ENCODE measurements at places on chromosomes 5 and 9.

DNA sequence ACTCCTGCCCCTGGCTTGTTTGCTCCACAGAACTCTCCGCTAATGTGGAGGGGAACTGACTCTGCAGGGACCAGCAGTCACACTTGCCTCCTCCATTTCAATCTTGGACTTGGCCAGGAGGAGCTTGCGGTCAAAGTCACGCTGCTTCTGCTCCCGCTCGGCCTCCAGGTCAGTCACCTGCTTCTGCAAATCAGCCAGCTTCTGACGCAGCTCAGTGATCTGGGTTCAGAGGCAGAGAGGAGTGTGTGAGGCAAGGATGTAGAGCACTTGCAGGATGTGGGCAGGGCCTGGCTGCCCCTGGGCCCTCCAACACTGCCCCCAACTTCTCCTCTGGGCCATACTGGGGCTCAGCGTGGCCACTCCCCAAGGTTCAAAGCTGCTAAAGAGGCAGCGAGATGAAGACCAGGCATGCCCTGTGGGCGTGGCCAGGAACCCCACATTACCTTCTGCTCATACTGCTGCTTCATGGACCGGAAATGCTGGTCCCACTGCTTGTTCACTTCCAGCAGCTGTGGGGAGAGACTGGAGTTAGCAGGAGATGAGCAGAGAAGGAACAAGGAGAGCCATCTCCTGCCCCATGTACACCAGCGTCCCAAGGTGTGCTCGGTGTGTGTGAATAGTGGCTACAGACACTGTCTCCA lies 22.2 kb downstream of the GPX3 start:
- no peak for DNase-seq

- no peak for DNase-seq
Observed at GRCh38 chr5:9599391-9599790, 30.8 kb downstream of the TAS2R1 start.

DNA sequence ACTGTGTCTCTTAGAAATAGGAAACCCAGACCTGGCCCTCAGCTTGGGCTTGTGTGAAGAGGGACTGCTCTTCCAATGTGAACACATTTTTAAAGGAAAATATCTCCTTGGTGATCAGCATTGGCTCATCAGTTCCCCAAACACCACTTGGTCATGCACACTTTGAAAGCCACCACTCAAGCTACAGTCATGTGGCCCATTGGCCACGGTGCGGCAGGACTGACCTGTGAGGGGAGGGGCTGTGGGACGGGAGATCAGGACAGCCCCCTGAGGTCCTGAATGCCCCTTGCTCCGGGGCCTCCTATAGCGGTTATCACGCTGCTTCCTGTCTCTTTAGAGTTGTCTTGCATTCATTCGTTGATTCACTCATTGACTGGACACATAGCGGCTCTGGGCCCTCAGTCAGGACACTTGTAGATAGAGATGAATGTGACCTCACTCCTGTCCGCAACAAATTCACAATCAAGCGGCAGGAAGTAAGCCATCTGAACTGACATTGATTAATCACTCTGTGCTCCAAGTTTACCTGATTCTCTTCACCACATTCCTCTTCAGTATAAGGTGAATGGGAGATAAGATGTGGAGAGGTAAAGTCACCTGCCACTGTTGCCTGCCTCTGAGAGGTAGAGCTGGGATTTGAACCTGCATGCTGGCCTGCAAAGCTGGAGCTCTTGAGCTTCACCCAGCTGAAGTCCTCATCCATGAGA lies 73.1 kb downstream of the COL15A1 start:
- no peak for DNase-seq

DNA sequence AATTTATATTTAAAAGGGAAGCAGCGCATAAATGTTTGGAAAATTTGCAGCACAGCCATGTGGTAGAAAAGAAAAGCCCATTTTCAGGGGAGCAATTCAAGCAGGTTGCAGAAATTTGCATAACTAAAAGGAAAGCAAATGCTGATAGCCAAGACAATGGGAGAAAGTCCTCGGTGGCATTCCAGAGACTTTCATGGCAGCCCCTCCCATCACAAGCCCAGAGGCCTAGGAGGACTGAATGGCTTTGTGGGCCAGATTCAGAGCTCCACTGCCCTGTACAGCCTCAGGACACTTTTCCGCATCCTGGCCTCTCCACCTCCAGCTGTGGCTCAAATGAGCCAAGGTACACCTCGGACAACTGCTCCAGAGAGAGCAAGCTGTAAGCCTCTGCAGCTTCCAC lies 462.9 kb downstream of the CDK5RAP2 start:
- no peak for DNase-seq

- peak; percentile 70 for DNase-seq
Observed at GRCh38 chr5:158026304-158027031, 167.5 kb upstream of the CLINT1 start.

DNA sequence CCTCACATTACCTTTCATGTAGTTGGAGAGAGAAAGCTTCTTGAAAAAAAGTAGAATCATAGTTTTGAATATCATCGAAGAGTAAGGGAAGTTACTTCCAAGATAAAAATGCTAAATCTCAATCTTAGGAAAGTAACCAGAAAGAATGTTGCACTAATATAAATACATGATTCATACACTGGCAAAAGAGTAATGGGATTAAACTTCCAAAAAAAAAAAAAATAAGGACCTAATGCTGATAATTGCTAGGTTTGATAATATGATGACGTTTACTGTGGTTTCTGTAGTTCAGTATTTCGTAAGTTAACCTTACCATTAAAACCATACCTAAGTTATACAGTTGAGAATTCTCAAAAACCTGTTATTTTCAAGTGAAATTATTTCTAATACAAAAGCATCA lies 573.8 kb upstream of the CDH9 start:
- DNase-seq: peak; percentile 67

DNA sequence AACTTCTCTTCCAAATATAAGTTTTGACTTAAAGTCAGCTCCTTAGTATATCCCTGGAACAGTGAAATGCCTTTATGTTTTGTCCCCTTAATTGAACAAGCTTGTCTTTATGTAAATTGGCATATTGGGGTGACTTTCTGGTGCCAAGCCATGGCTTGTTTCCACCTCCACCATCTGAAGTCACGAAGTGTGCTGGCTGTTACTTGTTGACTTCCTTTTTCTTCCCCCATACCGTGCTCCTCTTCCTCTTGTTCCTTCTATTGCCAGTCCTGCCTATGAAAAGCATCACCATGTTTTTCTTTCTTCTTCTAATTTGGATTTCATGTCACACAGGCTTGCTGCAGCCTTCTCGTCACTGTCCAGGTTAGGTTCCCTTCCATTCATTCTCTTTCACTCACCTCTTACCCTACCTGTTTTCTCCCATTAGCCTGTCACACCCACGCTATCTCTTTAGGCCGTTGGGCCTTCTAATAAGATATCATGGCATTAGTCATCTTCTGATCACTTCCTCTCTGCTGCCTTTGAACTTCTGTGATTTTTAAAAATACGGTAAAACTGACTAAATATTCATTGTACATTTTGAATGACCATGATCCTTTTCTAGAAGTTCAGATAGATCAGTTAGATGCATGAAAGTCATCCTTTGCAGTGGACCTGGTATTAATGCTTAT lies 48.1 kb downstream of the IQGAP2 start:
- no peak for DNase-seq

- DNase-seq: no peak
Observed at GRCh38 chr5:110751902-110752762, 13.3 kb downstream of the SLC25A46 start.

DNA sequence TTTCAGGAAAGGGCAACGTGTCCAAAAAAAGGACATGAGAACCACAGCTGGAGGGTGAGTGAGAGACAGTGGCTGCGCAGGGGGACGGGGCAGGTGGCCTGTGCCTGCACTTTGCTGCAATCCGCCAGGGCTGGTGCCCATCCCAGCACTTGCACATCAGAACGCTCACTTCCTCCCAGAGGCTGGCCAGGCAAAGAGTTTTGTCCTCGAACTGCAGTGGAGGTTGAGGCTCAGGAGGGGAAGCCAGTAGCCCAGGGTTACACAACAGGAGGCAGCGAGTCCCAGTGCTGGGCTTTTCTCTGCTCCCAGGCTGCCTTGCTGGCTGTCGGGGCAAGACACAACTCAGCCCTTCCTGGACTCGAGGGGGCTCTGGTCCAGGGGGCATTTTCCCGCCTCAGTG lies 33.1 kb downstream of the CRB2 start:
- DNase-seq: no peak

DNA sequence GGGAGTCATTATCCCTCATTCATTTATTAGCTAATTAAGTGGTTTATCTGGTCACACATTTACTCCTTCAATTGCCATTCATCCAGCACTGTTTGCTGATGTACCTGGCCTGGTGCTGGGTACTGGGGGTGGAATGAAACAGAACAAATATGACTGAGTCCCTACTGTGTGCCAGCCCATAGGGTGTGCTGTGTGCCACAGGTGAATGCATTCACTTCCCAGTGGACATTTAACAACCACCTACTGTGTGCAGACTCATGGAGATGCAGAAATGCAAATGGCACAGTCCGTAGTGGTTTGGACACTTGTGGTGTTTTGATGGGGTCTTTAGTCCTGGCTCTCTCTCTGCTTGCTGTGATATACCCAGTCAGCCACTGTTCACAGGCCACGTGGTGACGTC lies 10.5 kb downstream of the NEK6 start:
- no peak for DNase-seq

- no peak for DNase-seq
Observed at GRCh38 chr9:130940693-130941576, 1.9 kb upstream of the FIBCD1 start.

DNA sequence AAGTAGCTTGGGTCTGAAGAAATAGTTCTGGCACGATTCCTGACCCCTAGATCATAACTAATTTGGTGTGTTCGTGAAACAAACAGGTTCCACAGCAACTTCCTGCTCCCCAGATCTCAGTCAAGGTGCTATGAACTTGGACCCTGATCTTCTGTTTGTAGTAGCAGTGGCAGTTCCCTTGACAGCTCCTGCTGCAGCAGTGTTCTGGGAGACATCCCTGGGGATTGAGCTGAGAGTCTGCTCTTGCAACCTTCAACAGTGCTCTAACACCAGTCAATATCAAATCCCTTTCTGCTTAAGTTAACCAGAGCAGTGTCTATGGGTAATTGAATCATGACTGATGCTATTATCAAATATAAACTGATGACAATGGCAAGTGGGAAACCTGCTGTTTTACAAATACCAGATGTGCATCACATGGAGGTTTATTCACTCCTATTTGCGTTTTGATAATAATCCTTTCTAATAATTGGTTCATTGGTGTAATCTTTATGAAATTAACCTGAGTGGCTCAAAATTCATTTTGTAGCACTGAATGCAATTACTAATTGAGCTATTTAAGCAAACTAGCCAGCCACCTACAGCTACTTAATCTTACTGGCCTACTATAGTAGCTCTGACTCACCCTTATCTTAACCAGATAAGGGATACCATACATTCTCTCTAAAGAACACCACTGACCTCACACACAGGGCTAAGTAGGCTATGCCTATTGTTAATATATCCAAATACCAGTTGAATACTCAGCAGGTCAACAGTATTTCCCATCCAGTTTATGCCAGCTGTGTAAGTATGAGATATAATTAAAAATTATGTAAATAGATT lies 21.9 kb downstream of the KDM4C start:
- DNase-seq: peak; percentile 75

GRCh38 chr9:129446828-129447550 lies 173.9 kb downstream of the C9orf50 start:
- no peak for DNase-seq

DNA sequence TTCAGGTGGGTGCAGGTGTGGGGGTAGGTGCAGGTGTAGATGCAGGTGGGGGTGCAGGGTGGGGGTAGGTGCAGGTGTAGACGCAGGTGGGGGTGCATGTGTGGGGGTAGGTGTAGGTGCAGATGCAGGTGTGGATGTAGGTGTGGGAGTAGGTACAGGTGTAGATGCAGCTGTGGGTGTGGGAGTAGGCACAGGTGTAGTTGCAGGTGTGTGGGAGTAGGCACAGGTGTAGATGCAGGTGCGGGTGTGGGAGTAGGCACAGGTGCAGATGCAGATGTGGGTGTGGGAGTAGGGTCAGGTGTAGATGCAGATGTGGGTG lies 94.6 kb downstream of the PHF2 start:
- no peak for DNase-seq

DNA sequence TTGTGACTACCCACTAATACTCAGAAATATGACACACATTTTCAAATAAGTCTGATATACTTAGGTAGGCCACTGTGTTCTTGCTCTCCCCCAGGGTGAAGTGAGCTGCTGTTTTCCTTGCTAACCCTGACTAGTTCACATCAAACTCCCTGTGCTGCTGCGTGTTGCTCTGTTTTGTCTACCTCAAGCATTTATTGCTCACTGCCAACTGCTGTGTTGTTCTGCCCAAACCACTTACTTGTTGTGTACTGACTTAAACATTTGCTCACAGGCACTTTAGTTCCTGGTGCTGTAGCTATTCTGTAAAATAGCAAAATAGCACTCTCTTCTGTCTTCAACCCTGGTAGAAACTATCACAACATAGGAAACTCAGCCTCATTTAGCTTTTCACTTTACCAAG lies 255.7 kb downstream of the HCN1 start:
- DNase-seq: no peak

DNA sequence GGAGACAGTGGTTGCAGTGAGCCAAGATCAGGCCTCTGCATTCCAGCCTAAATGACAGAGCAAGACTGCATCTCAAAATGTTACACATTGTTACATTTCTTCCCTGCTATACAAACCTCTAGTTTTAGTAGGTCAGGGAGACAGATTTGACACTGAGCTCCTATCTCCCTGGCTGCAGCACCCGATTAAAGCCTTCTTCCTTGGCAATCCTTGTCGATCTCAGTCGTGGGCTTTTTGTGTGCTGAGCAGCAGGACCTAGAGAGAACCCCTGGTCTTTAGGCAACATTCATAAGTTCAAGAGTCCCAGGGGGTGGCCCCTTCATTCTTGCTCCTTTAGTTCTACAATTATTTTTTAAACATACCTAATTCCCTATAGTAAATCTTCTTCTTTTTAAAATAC lies 13.0 kb downstream of the SERINC5 start:
- no peak for DNase-seq

- no peak for DNase-seq
Observed at GRCh38 chr9:95937131-95937530, 61.6 kb downstream of the ERCC6L2 start.

- DNase-seq: peak; percentile 70
Observed at GRCh38 chr9:17063535-17064135, 71.2 kb upstream of the CNTLN start.

DNA sequence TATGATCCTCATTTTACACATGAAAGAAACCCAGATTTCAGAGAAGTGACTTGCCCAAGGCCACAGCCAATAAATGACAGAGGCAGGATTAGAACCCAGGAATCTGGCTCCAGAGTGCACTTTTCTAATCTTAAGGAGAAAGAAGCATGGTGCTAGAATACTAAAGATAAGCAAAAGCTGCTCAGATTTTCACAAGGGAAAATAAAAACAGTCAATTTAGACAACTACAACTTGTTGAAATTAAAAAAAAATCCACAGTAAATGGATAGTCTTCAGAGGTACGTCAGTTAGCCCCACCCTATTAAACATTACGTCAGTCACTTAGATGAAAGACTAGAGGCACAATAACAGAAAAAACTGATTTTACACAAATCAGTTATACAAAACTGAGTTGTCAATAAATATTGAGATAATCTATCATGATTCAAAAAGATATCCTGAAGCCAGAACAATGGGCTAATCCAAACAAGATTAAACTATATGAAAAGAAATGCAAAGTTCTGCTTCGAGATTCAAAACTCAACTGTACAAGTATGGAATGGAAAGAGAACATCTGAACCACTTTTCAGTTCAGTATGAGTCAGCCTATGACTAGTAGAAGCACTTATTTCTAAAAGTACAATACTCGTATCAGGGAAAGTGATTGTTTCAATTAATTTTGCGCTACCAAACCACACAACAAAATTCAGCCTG lies 9.3 kb downstream of the TMEM245 start:
- peak; percentile 73 for DNase-seq

- DNase-seq: no peak
Observed at GRCh38 chr5:89844548-89844947, 565.0 kb downstream of the CETN3 start.

- peak; percentile 80 for DNase-seq
Observed at GRCh38 chr9:36597412-36598178, 24.9 kb downstream of the MELK start.
